ENCODE measurements at places on chromosomes 12 and 14. TPM values are rescaled to one million over a fixed set of nuclear protein-coding genes. Genes with fewer than 3 reads are reported as not detected.

The C12orf42 gene
- not detected for total RNA-seq

The TEAD4 gene
- 7.1 TPM for total RNA-seq

The SLC5A8 gene
- 3.8 TPM for total RNA-seq

The TSHR gene
- 0.31 TPM for total RNA-seq

GRCh38 chr12:62986844-62987243 lies 51.9 kb upstream of the PPM1H start:
- no peaks in the 10 kb centered on the region for H3K27me3 ChIP-seq
- no peak for DNase-seq
- H3K36me3 ChIP-seq, result no peaks in the 10 kb centered on the region
- no peak overlapping the region for H3K27ac ChIP-seq
- no peaks in the 10 kb centered on the region for H3K4me1 ChIP-seq
- H3K4me3 ChIP-seq, result no peak overlapping the region

- no peak overlapping the region for H3K27ac ChIP-seq
- no peak overlapping the region for H3K4me3 ChIP-seq
- H3K36me3 ChIP-seq, result no peaks in the 10 kb centered on the region
- no peak for DNase-seq
- H3K27me3 ChIP-seq, result peaks cover 2% of the 10 kb centered on the region
- H3K4me1 ChIP-seq, result no peaks in the 10 kb centered on the region
Measured at GRCh38 chr14:92449404-92450181, 64.0 kb upstream of the RIN3 start.

- no peaks in the 10 kb centered on the region for H3K27me3 ChIP-seq
- H3K4me1 ChIP-seq, result no peaks in the 10 kb centered on the region
- no peaks in the 10 kb centered on the region for H3K36me3 ChIP-seq
- DNase-seq, result no peak
Measured at GRCh38 chr12:2403221-2403976, 350.6 kb downstream of the CACNA1C start.

- no peak overlapping the region for H3K4me3 ChIP-seq
- no peak overlapping the region for H3K27ac ChIP-seq
- H3K36me3 ChIP-seq, result peaks cover 16% of the 10 kb centered on the region
- H3K4me1 ChIP-seq, result no peaks in the 10 kb centered on the region
Measured at GRCh38 chr14:103749860-103750259, 34.2 kb downstream of the ZFYVE21 start.

DNA sequence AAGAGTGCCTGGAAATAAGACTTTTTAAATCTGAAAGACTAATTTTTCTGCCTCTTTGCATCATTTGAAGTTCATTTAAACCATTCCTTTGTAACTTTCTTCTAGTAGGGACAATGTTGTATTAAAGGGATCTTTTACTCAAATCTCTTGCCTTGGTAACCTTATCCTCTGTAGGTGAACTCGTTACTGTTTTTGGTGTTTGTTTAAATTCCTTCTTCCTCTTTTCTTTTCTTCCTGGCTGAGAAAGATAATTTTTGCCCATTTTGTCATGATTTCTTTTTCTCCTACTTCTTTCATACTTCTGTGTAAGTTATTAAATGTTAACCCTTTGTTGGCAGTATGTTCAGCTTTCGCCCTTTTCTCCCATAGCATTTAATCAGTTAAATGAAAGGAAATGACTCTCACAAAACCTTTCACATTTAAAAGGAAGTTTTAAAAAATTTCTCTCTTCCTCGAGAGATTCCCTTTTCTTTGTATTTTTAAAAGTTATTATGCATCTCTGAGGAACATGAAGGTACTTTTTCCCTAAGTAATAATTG lies 10.3 kb downstream of the VEZT start:
- no peak for DNase-seq
- H3K4me3 ChIP-seq, result no peak overlapping the region
- H3K36me3 ChIP-seq, result peaks cover 12% of the 10 kb centered on the region
- peaks cover 18% of the 10 kb centered on the region for H3K4me1 ChIP-seq

DNA sequence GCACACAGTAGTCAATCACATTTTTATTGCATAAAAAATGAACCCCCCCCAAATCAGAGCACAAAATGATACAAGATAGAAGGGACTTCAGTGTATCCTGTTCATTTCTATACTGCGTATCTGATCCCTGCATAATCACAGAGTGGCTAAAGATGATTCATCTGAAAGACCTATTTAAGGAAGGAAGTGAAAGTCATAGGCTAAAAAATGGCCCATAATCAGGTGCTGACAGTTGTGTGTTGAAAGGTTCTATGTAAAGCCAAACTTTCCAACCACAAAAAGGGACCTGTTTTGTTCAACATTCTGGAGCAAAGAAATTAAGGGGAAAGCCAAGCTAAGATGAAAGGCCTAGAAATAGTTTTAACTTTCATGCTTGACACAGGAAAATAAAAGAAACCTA lies 147.8 kb upstream of the ATP2B1 start:
- no peak overlapping the region for H3K4me3 ChIP-seq
- no peaks in the 10 kb centered on the region for H3K36me3 ChIP-seq
- peak; percentile 35 for DNase-seq
- H3K27me3 ChIP-seq, result no peaks in the 10 kb centered on the region
- no peak overlapping the region for H3K27ac ChIP-seq

DNA sequence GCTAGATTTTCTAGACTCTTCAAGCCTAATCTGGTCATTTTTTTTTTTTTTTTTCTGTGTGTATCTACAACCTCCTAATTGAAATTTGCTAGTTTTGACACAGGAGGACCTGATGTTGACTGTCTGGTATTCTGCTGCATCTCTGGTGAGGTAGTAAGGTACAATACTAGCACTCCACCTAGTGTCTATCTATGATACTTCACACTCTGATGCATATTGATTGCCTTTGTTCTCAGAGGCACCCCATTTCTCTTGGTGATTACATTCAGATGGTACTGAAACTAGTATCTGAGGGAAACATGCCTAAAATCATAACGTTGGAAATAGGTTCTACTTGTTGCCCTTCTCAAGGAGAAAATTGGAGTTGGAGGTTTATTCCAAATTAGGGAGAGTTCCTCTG lies 930.5 kb upstream of the NOVA1 start:
- no peaks in the 10 kb centered on the region for H3K36me3 ChIP-seq
- DNase-seq, result no peak
- H3K27me3 ChIP-seq, result no peaks in the 10 kb centered on the region
- no peaks in the 10 kb centered on the region for H3K4me1 ChIP-seq
- no peak overlapping the region for H3K27ac ChIP-seq

- peak overlapping the region; percentile 15 for H3K27ac ChIP-seq
- H3K27me3 ChIP-seq, result no peaks in the 10 kb centered on the region
- no peak for DNase-seq
- H3K4me3 ChIP-seq, result no peak overlapping the region
- peaks cover 16% of the 10 kb centered on the region for H3K4me1 ChIP-seq
- no peaks in the 10 kb centered on the region for H3K36me3 ChIP-seq
Measured at GRCh38 chr12:113260127-113260526, 38.9 kb downstream of the TPCN1 start.

All from lung (tissue), 17 donors.